PC-9 (cell line): ENCODE measurements at places on chromosomes 2 and 18. TPM values are rescaled to one million over a fixed set of nuclear protein-coding genes. Genes with fewer than 3 reads are reported as not detected.

GRCh38 chr2:232024457-232024856 is 62.9 kb downstream of the DIS3L2 start:
- H3K27ac ChIP-seq = no peak overlapping the region
- H3K4me1 ChIP-seq = no peaks in the 10 kb centered on the region
- no peaks in the 10 kb centered on the region for H3K27me3 ChIP-seq
- H3K4me3 ChIP-seq = no peak overlapping the region

DNA sequence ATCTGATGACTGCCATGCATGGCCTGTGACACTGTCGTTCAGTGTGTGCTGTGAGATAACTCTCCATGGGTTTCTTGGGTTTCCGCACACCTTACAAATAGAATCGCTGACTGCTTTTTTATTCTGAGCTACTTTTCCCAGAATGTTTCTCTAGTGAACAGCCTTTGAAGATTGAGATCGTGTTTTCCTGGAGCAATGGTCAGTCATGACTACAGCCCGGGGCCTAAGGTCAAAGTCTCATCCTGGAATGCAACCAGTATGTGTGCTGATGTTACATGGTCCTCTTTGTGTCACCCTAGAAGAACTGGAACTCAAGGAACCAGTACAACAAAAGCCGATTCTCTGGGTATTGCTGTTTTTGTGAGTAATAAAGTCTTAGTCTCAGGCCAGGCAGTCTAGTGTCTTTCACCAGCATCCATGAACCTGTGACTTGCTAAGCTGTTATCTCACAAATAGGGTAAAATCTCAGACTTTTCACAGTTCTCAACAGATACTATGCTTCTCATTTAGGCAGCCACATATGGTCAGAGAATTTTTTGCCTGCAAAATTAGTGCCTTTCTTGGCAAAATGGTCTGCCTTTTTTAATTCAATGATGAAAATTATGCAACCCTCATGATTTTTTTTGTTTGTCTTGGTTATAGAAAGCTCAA is 124.9 kb upstream of the PIEZO2 start:
- no peak overlapping the region for H3K27ac ChIP-seq
- H3K27me3 ChIP-seq = peaks cover 50% of the 10 kb centered on the region
- no peak overlapping the region for H3K4me3 ChIP-seq
- no peaks in the 10 kb centered on the region for H3K4me1 ChIP-seq

DNA sequence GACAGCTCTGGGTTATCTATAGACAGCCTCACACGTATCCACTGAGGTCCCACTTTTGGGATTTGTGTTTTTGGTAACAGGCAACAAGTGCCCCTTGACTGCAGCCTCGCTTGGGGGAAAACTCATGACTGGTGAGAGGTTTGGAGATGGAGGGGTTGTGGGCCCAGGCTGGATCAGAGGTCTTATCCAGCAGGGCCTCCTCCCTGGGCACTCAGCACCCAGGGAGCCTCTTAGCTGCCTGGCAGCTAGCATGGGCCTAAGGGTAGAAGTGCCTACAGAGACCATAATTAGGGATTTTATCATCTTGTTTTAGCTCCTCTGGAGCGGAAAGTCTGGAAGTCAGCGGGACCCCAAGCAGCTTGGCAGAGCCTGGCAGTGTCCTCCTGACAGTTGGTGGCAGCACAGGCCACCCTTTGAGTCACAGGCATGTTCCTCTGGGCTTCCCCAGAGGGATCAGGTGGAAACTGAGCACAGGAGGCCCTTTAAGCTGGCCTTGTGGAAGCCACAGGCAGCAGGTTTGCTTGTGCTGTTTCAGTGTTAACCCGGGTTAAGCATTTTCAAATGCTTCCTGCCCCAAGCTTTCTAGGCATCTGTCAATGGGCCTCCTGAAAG is 143.1 kb downstream of the KCTD1 start:
- peak; percentile 51 for DNase-seq
- H3K27ac ChIP-seq = no peak overlapping the region
- peaks cover 20% of the 10 kb centered on the region for H3K4me1 ChIP-seq
- H3K4me3 ChIP-seq = no peak overlapping the region
- H3K27me3 ChIP-seq = no peaks in the 10 kb centered on the region

- H3K4me1 ChIP-seq = no peaks in the 10 kb centered on the region
- no peak for DNase-seq
- no peaks in the 10 kb centered on the region for H3K36me3 ChIP-seq
- no peak overlapping the region for H3K4me3 ChIP-seq
- no peaks in the 10 kb centered on the region for H3K27me3 ChIP-seq
- H3K27ac ChIP-seq = no peak overlapping the region
Measured at GRCh38 chr2:147709655-147710054, 135.2 kb upstream of the ACVR2A start.

GRCh38 chr2:150204451-150204850 is 283.0 kb downstream of the RND3 start:
- no peak for DNase-seq
- H3K27ac ChIP-seq = no peak overlapping the region
- H3K27me3 ChIP-seq = no peaks in the 10 kb centered on the region
- H3K36me3 ChIP-seq = no peaks in the 10 kb centered on the region

DNA sequence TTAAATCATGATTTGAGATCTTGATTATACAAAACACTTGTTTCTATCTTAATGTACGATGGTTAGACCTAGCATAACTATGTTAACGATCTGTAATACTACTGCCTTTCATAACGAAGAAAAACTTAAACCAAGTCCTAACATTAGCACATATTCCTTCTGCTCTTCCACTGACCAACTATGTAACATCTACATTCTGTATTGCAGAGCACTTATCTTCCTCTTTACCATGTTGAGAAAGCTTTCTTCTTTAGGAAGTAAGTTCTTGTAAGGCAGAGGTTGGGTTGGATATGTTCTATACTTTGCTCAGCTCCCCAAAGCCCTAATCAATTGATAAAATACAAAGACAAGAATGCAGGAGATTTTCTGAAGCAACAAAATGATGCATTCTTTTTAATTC is 7.9 kb upstream of the ZNF407 start:
- H3K36me3 ChIP-seq = peaks cover 10% of the 10 kb centered on the region; the same call in 1 of the 2 replicates
- H3K4me1 ChIP-seq = no peaks in the 10 kb centered on the region
- no peak overlapping the region for H3K27ac ChIP-seq

GRCh38 chr18:57543560-57543959 is 42.9 kb downstream of the FECH start:
- H3K27ac ChIP-seq = no peak overlapping the region
- H3K27me3 ChIP-seq = no peaks in the 10 kb centered on the region
- no peaks in the 10 kb centered on the region for H3K36me3 ChIP-seq
- DNase-seq = no peak
- no peaks in the 10 kb centered on the region for H3K4me1 ChIP-seq

DNA sequence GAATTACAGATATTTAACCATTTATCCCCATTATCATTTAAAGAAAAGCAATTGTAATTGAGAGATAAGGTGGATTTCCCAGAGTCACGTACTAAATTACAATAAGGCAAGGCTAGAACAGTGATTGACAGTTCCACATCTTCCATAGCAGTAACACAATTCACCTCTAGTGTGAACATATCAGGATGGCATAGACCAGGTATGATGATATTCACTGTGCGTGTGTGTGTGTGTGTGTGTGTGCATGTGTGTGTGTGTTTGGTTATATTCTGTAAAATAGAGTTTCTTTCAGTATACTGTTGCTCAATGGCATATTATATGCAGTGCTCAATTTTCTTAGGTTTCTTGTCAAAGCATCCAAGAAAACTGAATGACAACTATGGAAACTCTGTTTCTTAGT is 1.7 kb downstream of the SCN2A start:
- H3K4me1 ChIP-seq = no peaks in the 10 kb centered on the region
- no peaks in the 10 kb centered on the region for H3K36me3 ChIP-seq
- H3K27ac ChIP-seq = no peak overlapping the region

DNA sequence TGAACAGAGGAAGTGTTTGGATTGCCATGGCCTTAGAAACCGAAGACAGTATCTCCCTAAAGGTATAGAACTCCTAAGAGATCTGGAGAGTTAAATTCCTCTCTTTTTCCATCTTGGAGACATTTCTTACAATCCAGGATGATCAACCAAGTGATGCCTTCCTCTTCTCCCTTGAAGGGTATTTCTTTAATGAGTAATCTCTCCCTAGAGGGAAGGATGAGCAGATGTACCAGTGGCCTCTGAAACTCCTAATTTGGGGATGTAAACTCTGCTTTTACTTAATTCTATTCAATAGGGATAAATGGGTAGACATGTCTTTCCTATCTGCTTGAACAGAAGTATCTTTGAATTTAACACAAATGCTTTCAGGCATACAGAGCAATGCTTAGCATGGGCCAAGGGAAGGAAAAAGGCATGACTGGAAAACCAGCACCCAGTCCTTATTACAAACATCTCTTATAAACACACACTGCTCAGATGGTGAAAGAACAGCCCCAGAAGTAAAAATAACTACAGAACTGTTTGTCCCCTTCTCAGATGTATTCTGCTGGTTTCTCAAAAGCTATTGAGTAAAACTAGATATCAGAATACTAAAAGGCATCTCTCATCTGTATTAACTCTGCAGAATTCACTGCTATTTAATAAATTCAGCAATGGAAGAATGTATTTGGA is 4.7 kb upstream of the THNSL2 start:
- no peak overlapping the region for H3K4me3 ChIP-seq
- H3K4me1 ChIP-seq = no peaks in the 10 kb centered on the region
- H3K27me3 ChIP-seq = peaks cover 9% of the 10 kb centered on the region
- DNase-seq = no peak
- no peak overlapping the region for H3K27ac ChIP-seq

GRCh38 chr2:144233733-144234541 is 286.0 kb downstream of the ZEB2 start:
- no peak for DNase-seq
- no peaks in the 10 kb centered on the region for H3K36me3 ChIP-seq
- no peaks in the 10 kb centered on the region for H3K4me1 ChIP-seq
- no peak overlapping the region for H3K27ac ChIP-seq
- H3K4me3 ChIP-seq = no peak overlapping the region

DNA sequence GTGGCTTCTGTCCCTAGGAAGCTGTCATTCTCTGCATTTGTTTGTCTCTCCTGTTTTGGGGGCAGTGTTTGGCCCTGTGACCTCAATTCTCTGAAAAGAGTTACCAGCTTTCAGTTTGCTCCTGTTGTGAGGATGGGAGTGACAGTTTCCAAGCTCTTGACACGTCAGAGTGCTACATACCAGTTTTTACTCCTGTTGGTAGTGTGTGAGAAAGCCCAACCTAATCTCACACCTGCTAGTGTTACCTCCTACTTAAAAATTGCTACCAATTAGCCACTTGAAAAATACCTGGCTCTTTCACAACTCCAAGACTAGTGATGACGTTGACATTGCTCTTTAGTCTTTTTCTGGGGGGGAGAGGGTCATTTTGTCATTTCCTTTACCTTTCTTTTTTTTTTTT is 14.1 kb downstream of the SKA1 start:
- no peak overlapping the region for H3K27ac ChIP-seq
- DNase-seq = no peak
- H3K4me1 ChIP-seq = no peaks in the 10 kb centered on the region
- H3K27me3 ChIP-seq = no peaks in the 10 kb centered on the region

DNA sequence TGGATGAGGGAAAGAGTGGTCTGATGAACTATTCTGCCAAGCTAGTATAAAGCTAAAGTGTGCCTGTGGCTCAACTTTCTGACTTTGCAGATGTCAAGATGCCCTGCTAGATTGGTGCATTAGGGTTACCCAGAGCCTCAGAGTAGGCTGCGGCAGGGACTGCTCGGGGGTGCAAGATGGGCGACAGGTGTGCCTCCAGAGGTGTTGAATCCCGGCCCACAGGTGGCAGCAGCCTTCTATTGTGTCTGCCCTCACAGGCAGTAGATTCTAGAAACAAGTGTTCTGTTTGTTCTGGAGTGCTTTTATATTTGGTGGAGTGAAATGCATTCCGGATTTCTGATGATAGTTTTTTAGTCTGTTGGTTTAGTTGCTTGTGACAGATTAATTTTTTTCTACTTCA is 131.6 kb upstream of the IL1R2 start:
- no peak for DNase-seq
- H3K27ac ChIP-seq = no peak overlapping the region
- H3K4me1 ChIP-seq = peaks cover 40% of the 10 kb centered on the region

DNA sequence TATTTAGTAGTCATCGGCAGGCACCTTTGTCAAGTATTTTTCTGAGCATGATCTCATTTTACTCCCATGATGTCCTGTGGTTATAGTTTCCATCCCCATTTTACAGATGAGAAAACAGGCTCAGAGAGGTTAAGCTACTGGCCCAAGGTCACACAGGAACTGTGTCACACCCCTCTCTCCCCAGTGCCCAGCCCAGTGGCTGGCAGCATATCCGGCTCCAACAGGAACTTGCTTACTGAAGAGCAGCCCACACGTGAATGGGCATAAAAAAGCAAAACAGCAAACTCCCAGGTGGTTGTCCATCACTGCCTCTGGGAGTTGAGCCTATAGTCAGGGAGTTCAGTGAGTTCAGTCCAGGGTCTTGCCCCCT is 8.3 kb upstream of the KLF11 start:
- no peaks in the 10 kb centered on the region for H3K4me1 ChIP-seq
- no peak overlapping the region for H3K4me3 ChIP-seq
- no peak for DNase-seq
- no peaks in the 10 kb centered on the region for H3K36me3 ChIP-seq
- H3K27me3 ChIP-seq = no peaks in the 10 kb centered on the region

- H3K4me3 ChIP-seq = no peak overlapping the region
- peak; percentile 50 for DNase-seq
- H3K27me3 ChIP-seq = no peaks in the 10 kb centered on the region
- H3K27ac ChIP-seq = peak overlapping the region; percentile 53
Measured at GRCh38 chr2:84474176-84474575, 15.1 kb upstream of the SUCLG1 start.

- no peak for DNase-seq
- H3K27ac ChIP-seq = no peak overlapping the region
- H3K36me3 ChIP-seq = peaks cover 9% of the 10 kb centered on the region; the same call in 1 of the 2 replicates
- H3K27me3 ChIP-seq = no peaks in the 10 kb centered on the region
Measured at GRCh38 chr2:238087211-238087610, 12.9 kb upstream of the ESPNL start.

DNA sequence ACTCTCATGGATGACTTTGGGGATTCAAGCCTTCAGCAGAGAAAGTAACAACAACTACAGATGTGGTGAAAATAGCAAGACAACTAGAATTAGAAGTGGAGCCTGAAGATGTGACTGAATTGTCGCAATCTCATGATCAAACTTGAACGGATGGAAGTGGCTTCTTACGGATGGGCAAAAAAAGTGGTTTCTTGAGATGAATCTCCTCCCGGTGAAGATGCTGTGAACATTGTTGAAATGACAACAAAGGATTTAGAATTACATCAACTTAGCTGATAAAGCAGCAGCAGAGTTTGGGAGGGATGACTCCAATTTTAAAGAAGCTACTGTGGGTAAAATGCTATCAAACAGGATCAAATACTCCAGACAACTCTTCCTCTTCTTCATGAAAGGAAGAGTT is 43.1 kb downstream of the AAK1 start:
- H3K27me3 ChIP-seq = no peaks in the 10 kb centered on the region
- H3K4me3 ChIP-seq = no peak overlapping the region
- H3K4me1 ChIP-seq = peaks cover 33% of the 10 kb centered on the region
- H3K27ac ChIP-seq = peak overlapping the region; percentile 30

The EN1 gene
- total RNA-seq = not detected in 2 replicates

The KCNG2 gene
- total RNA-seq = not detected in 2 replicates

The ANKRD30B gene
- not detected in 2 replicates for total RNA-seq
